ENCODE measurements at places on chromosomes 13 and 19.

GRCh38 chr13:20654156-20654555 is 49.3 kb upstream of the IL17D start:
- DNase-seq = peak; percentile 5

- DNase-seq = no peak
Observed at GRCh38 chr13:85068231-85068630, 731.0 kb downstream of the SLITRK6 start.

- DNase-seq = peak; percentile 91
Observed at GRCh38 chr19:35352448-35353304, 5.0 kb downstream of the FFAR1 start.

DNA sequence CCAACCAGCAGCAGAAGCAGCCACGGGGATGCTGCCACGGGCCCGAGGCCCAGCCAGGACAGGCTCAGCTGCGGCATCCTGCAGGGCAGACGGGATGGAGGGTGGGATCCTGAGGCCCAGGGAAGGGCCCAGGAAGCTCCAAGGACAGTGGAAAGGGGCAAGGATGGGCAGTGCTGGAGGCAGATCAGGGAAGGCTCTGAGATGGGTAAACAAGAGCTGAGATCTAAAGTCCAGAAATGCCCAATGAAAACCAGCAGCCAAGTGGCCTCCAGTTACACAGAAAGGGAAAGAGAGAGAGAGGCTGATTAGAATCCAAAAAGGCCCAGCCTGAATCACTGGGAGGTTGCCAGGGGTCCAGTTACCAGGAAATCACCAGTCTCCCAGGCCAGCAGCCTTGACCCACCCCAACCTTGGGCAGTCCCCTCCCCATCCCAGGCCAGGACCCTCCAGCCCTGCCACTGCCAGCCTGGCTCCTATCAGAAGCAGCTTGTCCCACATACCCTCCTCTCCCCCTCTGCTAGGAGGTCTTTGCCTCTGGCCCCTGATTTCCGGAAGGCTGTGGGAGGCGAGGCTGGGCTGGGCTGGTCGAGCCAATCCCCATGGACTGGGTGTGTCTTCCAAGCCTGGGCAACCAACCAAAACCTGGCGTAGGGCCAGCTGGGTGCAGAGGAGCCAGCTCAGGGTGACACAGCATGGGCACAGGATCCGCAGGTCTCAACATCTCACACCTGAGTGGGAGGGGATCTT is at the start of gene CYP4F11:
Gene CYP4F11, minus strand, starts transcription at position 198 of the 747 bp plus-strand sequence. Its CDS starts 121 bp downstream, at position 77.
- DNase-seq = no peak

- DNase-seq = peak; percentile 16
Observed at GRCh38 chr13:28658539-28658795, 463 bp upstream of the POMP start.

- peak; percentile 38 for DNase-seq
Observed at GRCh38 chr13:43787997-43788396, 1.2 kb upstream of the ENOX1 start.

- no peak for DNase-seq
Observed at GRCh38 chr13:112905990-112906641, 62.9 kb upstream of the MCF2L start.

Measured in GM03348 (cell line).